ENCODE measurements at places on chromosomes 6 and 20. TPM values are rescaled to one million over a fixed set of nuclear protein-coding genes. Genes with fewer than 3 reads are reported as not detected.

ADAM33 gene
- total RNA-seq, result 4.0 TPM

DNA sequence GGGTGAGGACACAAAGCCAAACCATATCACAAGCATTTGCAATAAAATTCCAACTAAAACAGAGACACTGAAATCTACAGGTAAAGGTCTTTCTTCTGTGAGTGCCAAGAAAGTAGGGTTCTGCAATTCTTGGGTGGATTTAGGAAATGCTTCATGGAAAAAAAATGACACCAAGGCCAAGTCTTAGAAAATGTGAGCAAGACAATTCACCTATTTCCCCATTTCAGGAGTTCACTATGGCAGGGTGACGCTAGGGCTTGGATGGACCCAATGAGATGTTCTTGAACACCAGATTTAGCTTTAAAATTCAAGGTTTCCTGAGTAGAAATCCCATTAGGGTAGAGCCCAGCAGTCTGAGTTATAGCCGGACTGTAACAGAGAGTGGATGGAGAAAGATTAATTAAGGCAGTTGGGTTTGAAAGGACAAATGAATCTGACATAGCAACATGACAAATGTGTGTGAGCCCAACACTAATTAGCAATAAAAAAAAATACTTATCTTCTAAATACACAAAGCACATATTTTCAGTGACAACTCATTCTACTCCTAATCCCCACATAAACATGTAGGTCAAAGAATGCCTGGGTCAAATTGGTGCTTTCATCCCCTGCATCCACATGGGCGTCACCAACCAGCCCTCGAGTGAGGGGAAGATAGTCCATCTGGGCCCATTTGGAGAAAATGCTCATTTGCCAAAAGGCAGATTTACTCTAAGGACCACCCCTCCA is 180.4 kb upstream of the JARID2 start:
- H3K36me3 ChIP-seq, result no peaks in the 10 kb centered on the region
- no peaks in the 10 kb centered on the region for H3K27me3 ChIP-seq
- no peaks in the 10 kb centered on the region for H3K4me1 ChIP-seq
- H3K4me3 ChIP-seq, result no peak overlapping the region

- peaks cover 46% of the 10 kb centered on the region for H3K27me3 ChIP-seq
- H3K4me3 ChIP-seq, result peak overlapping the region; percentile 63
- H3K4me1 ChIP-seq, result peaks cover 4% of the 10 kb centered on the region
- DNase-seq, result peak; percentile 55
- no peaks in the 10 kb centered on the region for H3K36me3 ChIP-seq
Measured at GRCh38 chr6:30481211-30481964, 7.9 kb upstream of the HLA-E start.

GRCh38 chr6:106789428-106790148 is 160.2 kb downstream of the QRSL1 start:
- no peak overlapping the region for H3K4me3 ChIP-seq
- no peaks in the 10 kb centered on the region for H3K36me3 ChIP-seq
- H3K4me1 ChIP-seq, result no peaks in the 10 kb centered on the region

DNA sequence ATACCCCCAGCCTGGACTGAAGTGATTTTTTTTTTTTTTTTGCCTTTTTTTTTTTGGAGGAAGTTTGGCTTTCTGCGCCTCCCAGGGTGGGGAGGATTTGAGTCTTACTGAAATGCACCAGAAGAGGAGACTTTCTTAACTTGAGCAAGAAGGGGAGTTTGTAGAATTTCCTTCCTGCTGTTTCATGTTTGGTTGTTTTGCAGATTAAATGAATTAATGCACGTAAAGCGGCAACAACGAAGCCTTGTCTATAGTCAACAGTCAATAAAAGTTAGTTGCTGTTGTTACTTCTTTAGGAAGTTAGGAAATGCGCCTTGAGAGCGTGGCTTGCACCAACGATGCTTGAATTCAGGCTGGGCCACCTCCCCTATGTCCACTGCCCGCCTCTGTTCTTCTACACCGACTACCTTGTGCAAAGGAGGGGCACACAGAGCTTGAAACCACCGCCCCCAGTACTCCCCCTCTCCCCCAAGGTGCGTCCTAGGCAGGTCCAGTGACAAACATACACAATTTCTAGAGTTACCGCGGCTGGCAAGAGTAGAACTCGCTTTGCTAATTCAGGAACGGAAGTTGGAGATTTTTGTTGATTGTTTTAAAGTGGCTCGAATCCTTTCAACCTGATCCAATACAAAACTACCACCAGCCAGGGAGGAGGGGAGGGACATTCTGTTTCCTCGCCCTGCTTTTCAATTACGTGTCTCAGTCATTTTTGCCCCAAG is 830 bp upstream of the CYP24A1 start:
- H3K27ac ChIP-seq, result no peak overlapping the region
- H3K36me3 ChIP-seq, result no peaks in the 10 kb centered on the region
- H3K4me1 ChIP-seq, result peaks cover 16% of the 10 kb centered on the region
- peaks cover 71% of the 10 kb centered on the region for H3K27me3 ChIP-seq
- DNase-seq, result peak; percentile 31

DNA sequence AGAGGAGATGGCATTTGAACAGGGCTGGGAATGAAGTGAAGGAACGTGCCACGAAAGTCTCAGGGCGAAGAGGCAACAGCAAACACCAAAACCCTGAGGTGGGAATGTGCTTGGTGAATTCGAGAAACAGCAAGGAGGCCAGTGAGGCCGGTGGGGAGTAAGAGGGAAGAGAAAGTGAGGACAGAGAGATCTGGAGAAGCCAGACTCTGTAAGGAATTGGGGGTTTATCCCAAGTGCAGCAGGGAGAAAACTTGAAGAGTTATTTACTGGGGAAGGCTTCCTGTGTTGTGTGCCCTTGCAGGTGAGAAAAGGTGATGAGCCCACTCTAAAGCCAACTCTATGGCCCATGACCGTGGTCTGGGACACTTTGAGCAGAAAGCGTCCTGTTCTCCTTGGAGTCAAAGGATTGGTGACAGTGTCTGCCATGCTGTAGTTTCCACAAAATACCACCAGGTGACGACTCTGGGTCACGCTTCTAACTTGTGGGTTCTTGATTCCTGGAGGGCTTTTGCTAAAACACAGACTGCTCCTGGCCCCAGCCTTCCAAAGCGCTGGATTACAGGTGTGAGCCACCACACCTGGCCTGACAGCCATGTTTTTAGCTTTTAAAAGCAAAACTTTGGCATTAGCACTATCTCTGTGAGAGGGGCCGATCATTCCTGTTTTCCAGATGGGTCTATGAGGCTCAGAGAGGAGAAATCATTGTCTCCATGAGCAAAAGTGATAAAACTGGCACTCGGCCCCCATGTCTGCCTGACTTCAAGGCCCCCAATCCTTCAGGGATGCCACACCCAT is 18.0 kb upstream of the CSNK2A1 start:
- H3K27me3 ChIP-seq, result no peaks in the 10 kb centered on the region
- no peaks in the 10 kb centered on the region for H3K4me1 ChIP-seq
- DNase-seq, result peak; percentile 88
- H3K4me3 ChIP-seq, result no peak overlapping the region

- DNase-seq, result no peak
- no peaks in the 10 kb centered on the region for H3K27me3 ChIP-seq
- H3K27ac ChIP-seq, result no peak overlapping the region
- no peaks in the 10 kb centered on the region for H3K4me1 ChIP-seq
- H3K36me3 ChIP-seq, result peaks cover 4% of the 10 kb centered on the region
Measured at GRCh38 chr6:126039284-126039683, 52.9 kb downstream of the TRMT11 start.

DNA sequence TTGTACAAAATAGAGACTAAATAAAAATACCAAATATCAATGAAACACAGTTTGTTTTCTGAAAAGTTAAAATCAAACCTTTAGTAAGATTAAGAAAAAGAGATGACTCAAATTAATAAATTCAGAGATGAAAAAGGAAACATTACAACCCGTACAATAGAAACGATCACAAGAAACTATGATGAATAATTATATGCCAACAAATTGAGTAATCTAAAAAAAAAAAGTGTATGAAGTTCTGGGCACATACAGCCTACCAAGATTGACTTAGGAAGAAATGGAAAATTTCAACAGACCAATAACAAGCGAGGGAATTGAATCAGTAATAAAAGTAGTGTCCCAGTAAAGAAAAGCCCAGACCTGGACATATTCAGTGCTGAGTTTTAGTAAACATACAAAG is 94.8 kb downstream of the STXBP5 start:
- H3K27ac ChIP-seq, result no peak overlapping the region
- no peak overlapping the region for H3K4me3 ChIP-seq
- DNase-seq, result no peak
- no peaks in the 10 kb centered on the region for H3K27me3 ChIP-seq
- H3K4me1 ChIP-seq, result no peaks in the 10 kb centered on the region

DNA sequence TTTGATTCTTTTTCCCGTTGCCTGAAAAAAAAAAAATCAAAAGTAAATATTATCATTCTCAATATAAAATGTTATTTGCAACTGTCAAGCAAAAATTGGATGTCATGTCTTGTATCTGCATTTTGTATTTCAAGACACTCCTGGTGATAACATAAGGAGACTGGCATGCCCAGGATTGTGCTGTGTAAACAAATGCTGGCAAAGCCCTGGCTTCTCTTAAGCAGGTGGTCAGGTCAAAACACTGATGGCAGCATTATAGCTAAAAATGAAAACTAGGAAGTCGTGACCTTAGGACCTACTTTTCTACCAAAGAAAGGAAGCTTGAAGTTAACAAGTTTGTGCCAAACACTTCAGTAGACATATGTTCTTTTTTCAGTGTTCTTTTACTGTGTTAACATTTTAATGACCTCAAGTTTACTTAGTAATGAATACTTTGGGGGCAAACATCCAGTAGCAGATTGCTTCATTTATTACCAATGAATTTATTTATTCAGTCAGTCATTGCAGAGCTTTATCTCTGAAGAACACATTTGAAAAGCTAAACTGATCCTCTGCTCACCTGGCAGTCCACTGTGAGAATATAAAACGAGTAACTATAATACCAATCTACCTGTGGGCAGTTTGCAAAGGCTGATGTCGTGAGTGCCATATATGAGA is 243.1 kb upstream of the FLRT3 start:
- H3K27me3 ChIP-seq, result no peaks in the 10 kb centered on the region
- no peaks in the 10 kb centered on the region for H3K4me1 ChIP-seq
- DNase-seq, result no peak
- no peak overlapping the region for H3K4me3 ChIP-seq
- no peaks in the 10 kb centered on the region for H3K36me3 ChIP-seq
- H3K27ac ChIP-seq, result no peak overlapping the region

PTK6 gene
- 0.28 TPM for total RNA-seq

DNA sequence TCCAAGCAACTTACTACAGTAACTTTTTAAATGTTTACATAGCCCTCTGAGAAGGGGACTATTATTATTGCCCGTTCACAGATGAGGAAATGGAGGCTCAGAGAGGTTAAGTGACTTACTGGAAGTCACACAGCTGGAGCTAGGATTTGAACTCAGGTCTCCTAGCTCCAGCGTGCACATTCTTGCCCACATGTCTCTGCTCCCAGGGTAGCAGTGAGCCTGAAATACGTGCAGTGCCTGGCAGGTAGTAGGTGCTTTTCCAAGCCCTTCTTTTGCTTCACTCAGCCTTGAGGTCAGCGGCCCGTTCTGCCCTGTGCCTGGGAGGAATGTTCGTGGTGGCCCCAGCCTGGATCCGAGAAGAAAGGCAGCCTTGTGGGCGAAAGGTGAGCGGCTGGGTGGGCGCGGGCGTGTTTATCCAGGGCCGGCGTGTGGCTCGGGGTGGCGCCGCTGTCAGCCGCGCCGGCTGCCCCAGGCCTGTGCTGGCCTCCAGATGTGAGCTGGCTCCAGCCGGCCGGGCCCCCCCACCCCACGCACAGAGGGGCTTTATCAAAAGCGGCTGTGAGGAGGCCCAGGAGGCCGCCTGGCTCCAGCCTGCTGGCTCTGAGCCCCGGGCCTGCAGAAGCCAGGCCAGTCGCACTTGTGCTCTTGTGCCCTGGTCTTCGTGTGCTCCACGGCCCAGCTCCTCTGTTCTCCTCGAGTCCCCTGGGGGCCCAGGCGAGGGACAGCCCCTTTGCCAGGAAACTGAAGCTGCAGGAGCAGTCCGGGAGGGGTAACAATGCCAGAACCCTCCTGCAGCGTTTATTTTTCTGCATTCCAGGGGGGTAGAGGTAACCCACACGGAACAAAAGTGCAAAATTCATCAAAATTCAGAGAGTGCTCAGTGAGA is 58.1 kb downstream of the UBE2V1 start:
- no peaks in the 10 kb centered on the region for H3K27me3 ChIP-seq
- H3K36me3 ChIP-seq, result no peaks in the 10 kb centered on the region
- no peak for DNase-seq
- H3K4me3 ChIP-seq, result no peak overlapping the region
- peaks cover 5% of the 10 kb centered on the region for H3K4me1 ChIP-seq

GRCh38 chr6:164068527-164068926 is 654.0 kb downstream of the QKI start:
- H3K27me3 ChIP-seq, result no peaks in the 10 kb centered on the region
- no peak overlapping the region for H3K27ac ChIP-seq
- H3K4me3 ChIP-seq, result no peak overlapping the region
- H3K4me1 ChIP-seq, result no peaks in the 10 kb centered on the region
- no peak for DNase-seq

DNA sequence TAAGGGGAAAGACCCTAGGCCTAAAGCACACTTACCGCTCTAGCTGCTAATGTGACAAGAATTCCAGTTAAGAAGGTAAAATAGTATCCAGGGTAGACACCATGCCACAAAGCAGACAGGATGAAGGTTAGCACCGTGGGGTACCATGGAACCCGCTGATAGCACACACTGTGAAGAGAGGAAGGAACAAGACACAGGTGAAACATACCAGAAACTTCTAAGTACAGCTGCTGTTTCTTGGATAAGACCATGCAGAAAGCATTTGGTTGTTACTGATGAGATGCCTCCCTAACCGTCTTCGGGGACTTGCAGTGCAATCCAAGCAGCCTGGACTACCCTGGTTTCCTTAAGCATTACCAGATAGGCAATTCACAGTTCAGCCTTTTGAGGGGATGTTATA is 99.4 kb downstream of the MBOAT1 start:
- H3K36me3 ChIP-seq, result no peaks in the 10 kb centered on the region
- no peaks in the 10 kb centered on the region for H3K27me3 ChIP-seq
- peaks cover 8% of the 10 kb centered on the region for H3K4me1 ChIP-seq
- no peak for DNase-seq
- H3K4me3 ChIP-seq, result no peak overlapping the region
- no peak overlapping the region for H3K27ac ChIP-seq

- no peaks in the 10 kb centered on the region for H3K4me1 ChIP-seq
- H3K36me3 ChIP-seq, result no peaks in the 10 kb centered on the region
- H3K27me3 ChIP-seq, result no peaks in the 10 kb centered on the region
- DNase-seq, result no peak
Measured at GRCh38 chr20:9112541-9113515, 43.9 kb downstream of the PLCB4 start.

DNA sequence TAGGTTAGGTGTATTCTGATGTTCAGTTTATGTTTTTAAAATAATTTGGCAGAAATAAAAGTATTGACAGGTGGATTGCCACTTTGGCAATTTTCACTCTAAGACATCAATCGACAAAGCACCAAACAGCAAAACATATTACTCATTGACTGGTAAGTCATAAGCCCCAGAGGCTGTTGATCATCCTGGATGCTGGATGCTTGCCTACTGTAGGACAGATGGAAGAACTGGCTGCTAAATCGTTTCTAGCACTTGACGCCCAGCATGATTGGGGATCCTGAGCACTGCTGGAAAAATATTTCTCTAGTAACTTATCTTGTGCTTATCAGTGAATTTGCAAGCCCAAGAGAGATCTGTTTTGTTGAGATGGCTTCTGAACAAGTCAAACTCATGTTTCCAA is 1001.9 kb upstream of the FLRT3 start:
- no peak for DNase-seq
- no peaks in the 10 kb centered on the region for H3K27me3 ChIP-seq
- H3K4me1 ChIP-seq, result peaks cover 4% of the 10 kb centered on the region
- H3K4me3 ChIP-seq, result no peak overlapping the region
- H3K36me3 ChIP-seq, result no peaks in the 10 kb centered on the region
- no peak overlapping the region for H3K27ac ChIP-seq

- H3K27ac ChIP-seq, result no peak overlapping the region
- no peak for DNase-seq
- H3K36me3 ChIP-seq, result no peaks in the 10 kb centered on the region
- H3K4me1 ChIP-seq, result peaks cover 22% of the 10 kb centered on the region
- peaks cover 89% of the 10 kb centered on the region for H3K27me3 ChIP-seq
Measured at GRCh38 chr20:64044484-64045247, 4.8 kb downstream of the SOX18 start.
